ENCODE measurements at places on chromosomes 7 and 10. TPM values are rescaled to one million over a fixed set of nuclear protein-coding genes. Genes with fewer than 3 reads are reported as not detected.

Gene SPDYE16
- total RNA-seq, result not detected

Gene C10orf53
- not detected for total RNA-seq

Gene OR6V1
- not detected for total RNA-seq

Gene PITX3
- not detected for total RNA-seq

Gene NRAP
- not detected for total RNA-seq

Gene FOXI2
- total RNA-seq, result not detected

Gene TMEM213
- total RNA-seq, result not detected

Gene ZNF655
- 10.7 TPM for total RNA-seq

All from Caki2 (cell line).